ENCODE measurements at places on chromosomes 11 and 22. TPM values are rescaled to one million over a fixed set of nuclear protein-coding genes. Genes with fewer than 3 reads are reported as not detected.

Gene AAMDC
- polyA plus RNA-seq: 72.5 TPM

Gene CCDC116
- 0.48 TPM for polyA plus RNA-seq

Gene FOXR1
- polyA plus RNA-seq: not detected

GRCh38 chr11:11780858-11781257, 60.9 kb upstream of the USP47 start:
- no peak for DNase-seq
- no peaks in the 10 kb centered on the region for H3K27me3 ChIP-seq
- H3K36me3 ChIP-seq: no peaks in the 10 kb centered on the region
- no peak overlapping the region for H3K4me3 ChIP-seq
- H3K27ac ChIP-seq: no peak overlapping the region
- H3K4me1 ChIP-seq: peaks cover 7% of the 10 kb centered on the region

DNA sequence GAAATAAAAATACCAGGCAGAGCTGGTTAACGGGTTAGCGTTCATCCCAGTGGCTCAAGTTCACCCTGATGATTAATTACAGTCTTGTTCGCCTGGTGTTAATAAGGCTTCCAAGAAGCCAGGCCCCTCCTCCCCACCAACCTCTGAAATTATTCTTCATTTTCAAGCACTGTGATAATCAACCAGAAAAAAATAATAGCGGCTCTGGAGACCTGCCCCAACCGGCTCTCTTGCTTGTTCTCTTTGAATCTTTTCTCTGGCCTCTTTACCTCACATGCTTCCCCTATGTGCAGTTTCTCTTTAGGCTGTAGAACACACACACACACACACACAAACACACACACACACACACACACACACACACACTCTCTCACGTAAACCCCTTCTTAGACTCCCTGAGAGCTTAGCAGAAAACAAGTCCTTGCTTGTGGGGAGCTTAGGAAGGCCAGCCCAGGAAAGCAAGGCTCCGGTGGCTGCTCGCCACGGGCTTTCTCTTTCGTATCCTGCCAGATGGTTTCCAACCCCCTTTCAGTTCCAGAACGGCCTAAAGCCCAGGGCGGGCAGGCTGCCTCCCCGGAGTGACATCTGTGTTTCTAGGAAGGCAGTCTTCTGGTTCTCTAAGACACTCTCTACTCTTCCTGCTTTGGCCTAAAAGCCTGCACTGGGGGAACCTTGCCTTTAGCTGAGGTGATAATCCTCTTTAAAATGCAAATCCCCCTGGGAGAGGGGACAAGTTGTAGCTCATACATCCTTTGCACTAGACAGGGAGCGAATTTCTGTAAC, 106.4 kb upstream of the SESN3 start:
- peak overlapping the region; percentile 12 for H3K4me3 ChIP-seq
- no peaks in the 10 kb centered on the region for H3K27me3 ChIP-seq
- DNase-seq: peak; percentile 86
- no peaks in the 10 kb centered on the region for H3K36me3 ChIP-seq
- peak overlapping the region; percentile 75 for H3K27ac ChIP-seq
- H3K4me1 ChIP-seq: peaks cover 37% of the 10 kb centered on the region

DNA sequence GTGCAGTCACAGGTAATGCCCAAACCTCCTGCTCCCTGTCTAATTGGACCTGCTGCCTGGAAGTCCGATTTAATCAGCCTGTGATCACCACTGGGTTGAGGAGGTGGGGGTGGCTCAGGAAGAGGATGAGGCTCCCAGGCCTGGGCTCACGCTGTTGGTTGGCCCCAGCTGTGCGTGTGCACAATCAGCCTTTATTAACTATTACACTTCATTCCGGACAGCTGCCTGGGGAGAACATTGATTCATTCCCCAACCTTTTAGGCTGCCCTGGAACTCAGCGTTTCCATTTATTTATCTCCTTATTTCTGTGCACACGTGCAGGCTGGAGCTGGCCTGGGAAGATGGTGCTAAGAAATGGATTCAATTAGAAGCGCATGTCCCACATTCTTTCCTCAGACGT, 123.4 kb downstream of the DSCAML1 start:
- H3K36me3 ChIP-seq: no peaks in the 10 kb centered on the region
- no peak overlapping the region for H3K4me3 ChIP-seq
- DNase-seq: no peak
- H3K27me3 ChIP-seq: peaks cover 32% of the 10 kb centered on the region

- H3K4me1 ChIP-seq: peaks cover 16% of the 10 kb centered on the region
- H3K27me3 ChIP-seq: peaks cover 39% of the 10 kb centered on the region
- no peak overlapping the region for H3K27ac ChIP-seq
- peak overlapping the region; percentile 19 for H3K4me3 ChIP-seq
- peak; percentile 59 for DNase-seq
Observed at GRCh38 chr11:133082453-133082781, 449.9 kb downstream of the OPCML start.

DNA sequence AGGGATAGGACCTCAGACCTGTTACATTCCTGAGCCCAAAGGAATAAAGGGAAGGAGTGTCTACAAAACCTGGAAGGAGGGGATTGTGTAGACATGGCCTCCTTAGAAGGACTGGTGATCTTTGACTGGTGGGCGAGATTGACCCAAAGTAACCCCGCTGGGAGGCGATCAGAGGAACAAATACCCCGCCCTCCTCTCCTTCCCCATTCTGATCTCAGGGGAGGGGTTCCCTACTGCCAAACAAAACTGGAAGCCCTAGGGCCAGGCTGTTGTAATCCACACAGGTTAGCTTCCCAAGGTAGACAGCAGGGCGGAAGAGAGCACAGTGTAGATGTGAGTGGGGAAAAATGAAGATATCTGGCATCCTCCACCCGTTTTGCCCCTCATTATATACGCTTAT, 24.7 kb downstream of the NCF4 start:
- DNase-seq: no peak
- no peaks in the 10 kb centered on the region for H3K36me3 ChIP-seq
- H3K4me3 ChIP-seq: no peak overlapping the region
- no peaks in the 10 kb centered on the region for H3K27me3 ChIP-seq
